Caco-2 (cell line): ENCODE measurements at places on chromosomes 16 and 17. TPM values are rescaled to one million over a fixed set of nuclear protein-coding genes. Genes with fewer than 3 reads are reported as not detected.

DNA sequence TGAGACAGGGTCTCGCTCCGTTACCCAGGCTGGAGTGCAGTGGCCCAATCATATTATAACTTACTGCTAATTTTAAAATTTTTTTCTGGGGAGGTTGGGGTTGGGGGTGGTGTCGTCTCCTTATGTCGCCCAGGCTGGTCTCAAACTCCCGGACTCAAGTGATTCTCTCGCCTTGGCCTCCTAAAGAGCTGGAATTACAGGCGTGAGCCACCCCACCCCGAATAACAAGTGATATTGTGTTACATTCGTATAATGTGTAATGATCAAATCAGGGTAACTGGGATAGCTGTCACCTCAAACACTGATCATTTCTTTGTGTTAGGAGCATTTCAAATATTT lies 16.2 kb upstream of the KPNA2 start:
- H3K4me1 ChIP-seq: 0 out of 2 replicates have a peak, but pooled peaks cover 4% of the 10 kb centered on the region
- H3K27ac ChIP-seq: peak overlapping the region; percentile 96
- H3K4me3 ChIP-seq: no peak overlapping the region
- no peak for DNase-seq

DNA sequence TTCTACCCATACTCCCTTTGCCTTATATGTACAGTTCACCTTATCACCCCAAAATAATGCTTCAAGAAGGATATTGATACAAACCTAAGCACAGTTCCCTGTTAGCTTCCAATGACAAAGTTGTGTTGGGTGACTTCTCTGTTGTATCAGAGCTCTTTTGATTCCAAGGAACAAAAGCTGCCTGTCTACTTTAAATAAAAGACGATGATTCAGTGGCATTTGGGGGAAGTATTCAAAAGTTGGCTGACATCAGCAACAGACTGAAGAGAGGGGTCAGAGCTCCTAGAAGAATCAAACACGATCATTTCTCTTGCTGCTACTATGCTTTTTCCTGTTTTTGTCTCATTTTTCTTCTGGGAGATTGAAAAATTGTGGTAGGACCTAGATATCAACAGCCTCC lies 69.4 kb upstream of the CA10 start:
- no peaks in the 10 kb centered on the region for H3K4me1 ChIP-seq
- H3K36me3 ChIP-seq: no peaks in the 10 kb centered on the region
- DNase-seq: no peak
- no peaks in the 10 kb centered on the region for H3K27me3 ChIP-seq
- no peak overlapping the region for H3K27ac ChIP-seq

Gene CRYBA1
- total RNA-seq: not detected in 2 replicates

Gene SDK2
- 0.09 and 0.14 TPM in 2 replicates for total RNA-seq

DNA sequence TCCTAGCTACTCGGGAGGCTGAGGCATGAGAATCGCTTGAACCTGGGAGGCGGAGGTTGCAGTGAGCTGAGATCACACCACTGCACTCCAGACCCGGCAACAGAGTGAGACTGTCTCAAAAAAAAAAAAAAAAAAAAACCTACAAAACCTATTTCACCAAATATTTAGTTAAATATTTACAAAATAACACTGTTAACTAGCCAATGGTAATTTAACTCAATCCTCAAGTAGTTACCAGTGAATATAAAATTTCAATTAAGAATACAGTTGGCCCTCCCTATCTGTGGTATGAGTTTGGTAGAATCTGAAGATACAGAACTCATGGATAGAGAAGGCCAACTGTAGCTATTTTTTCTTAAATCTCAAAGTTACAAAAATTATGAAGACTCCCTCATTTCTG lies 247.4 kb downstream of the SOX9 start:
- H3K27me3 ChIP-seq: no peaks in the 10 kb centered on the region
- no peaks in the 10 kb centered on the region for H3K36me3 ChIP-seq
- no peak for DNase-seq
- no peak overlapping the region for H3K27ac ChIP-seq

DNA sequence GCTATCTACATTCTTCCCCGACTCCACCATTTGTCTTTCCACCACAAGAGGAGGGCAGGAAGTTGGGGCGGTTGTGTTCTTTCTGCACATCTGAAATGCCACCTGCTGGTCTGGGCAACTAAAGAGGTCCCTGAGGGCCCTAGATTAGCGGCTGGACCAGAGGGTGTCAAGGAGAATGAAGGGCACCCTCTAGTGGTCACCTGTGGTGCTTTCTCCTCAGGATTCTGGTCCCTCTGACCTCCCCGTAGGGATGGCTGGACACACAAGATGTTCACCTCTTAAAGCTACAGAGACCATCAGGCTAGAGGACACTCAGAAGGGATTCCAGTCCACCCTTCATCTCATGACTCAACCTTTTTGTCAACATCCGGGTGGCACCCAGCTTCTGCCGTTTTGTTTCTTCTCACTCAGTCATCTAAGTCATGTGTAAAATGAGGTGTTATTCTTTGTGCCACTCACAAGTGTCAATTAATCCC lies 2.9 kb upstream of the SCIMP start:
- H3K27ac ChIP-seq: no peak overlapping the region
- no peaks in the 10 kb centered on the region for H3K4me1 ChIP-seq
- no peaks in the 10 kb centered on the region for H3K36me3 ChIP-seq
- H3K4me3 ChIP-seq: no peak overlapping the region
- DNase-seq: peak; percentile 48

DNA sequence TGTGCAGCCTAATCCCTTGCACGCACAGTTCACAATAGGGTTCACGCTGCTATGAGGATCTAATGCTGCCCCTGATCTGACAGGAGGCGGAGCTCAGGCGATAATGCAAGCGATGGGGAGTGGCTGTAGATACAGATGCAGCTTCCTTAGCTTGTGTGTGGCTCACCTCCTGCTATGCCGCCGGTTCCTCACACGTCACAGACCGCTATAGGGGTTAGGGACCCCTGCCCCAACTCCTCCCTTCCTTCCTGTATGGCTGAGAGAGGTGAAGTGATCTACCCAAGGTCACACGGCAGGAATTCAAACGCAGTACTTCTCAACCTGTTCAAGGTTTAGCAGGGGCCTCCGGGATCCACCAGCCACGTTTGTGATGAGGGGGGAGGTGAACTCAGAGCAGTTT lies 13.4 kb upstream of the PLLP start:
- H3K27me3 ChIP-seq: no peaks in the 10 kb centered on the region
- no peak overlapping the region for H3K4me3 ChIP-seq
- H3K36me3 ChIP-seq: no peaks in the 10 kb centered on the region

DNA sequence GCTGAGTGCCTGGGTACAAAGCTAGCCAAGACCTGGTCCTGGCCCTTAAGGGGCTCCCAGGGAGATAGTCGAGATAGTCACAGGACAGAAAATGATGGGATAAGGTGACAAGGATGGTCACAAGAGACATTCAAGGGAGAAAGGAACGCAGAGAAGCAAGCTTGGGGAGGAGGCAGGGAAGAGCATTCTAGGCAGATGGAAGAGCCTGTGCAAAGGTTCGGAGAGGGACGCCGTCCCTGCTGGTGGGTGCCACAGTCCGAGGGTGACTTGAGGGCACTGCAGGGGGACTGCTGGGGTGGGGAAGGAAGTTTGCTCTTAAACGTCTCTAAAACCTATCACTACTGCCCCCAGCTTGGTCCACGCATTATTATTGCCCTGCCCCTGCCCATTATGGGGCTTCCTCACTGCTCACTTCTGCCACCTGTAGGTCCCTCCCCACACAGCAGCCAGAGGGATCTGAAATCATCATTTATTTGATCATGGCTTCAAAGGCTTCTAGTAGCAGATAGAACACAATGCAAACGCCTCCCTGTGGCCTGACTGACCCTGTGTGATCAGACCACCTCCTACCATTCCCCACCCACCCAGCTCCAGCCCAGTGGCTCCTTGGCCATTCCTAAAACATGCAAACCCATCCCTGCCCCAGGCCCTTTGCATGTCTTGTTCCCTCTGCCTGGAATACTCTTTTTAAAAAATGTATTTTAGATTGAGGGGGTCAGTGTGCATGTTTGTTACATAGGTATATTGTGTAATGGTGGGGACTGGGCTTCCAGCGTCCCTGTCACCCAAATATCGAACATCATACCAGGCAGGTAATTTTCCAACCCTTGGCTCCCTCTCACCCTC lies 60.3 kb downstream of the RMI2 start:
- H3K27ac ChIP-seq: no peak overlapping the region
- H3K4me3 ChIP-seq: no peak overlapping the region
- H3K36me3 ChIP-seq: no peaks in the 10 kb centered on the region
- no peaks in the 10 kb centered on the region for H3K4me1 ChIP-seq
- H3K27me3 ChIP-seq: no peaks in the 10 kb centered on the region

Gene AATK
- total RNA-seq: 26.4 and 26.6 TPM in 2 replicates

- H3K4me3 ChIP-seq: no peak overlapping the region
- no peaks in the 10 kb centered on the region for H3K27me3 ChIP-seq
- no peak overlapping the region for H3K27ac ChIP-seq
- DNase-seq: no peak
- H3K4me1 ChIP-seq: peaks cover 10% of the 10 kb centered on the region
These were observed 244.9 kb downstream of the FTO start for GRCh38 chr16:53948734-53949430.

- no peaks in the 10 kb centered on the region; the same call in 1 of the 2 replicates for H3K36me3 ChIP-seq
- H3K27me3 ChIP-seq: no peaks in the 10 kb centered on the region
- no peaks in the 10 kb centered on the region for H3K4me1 ChIP-seq
- no peak overlapping the region for H3K27ac ChIP-seq
- no peak for DNase-seq
These were observed 9.8 kb downstream of the DNAJA3 start for GRCh38 chr16:4435337-4436067.

Gene APOBR
- total RNA-seq: 0.61 and 0.63 TPM in 2 replicates

GRCh38 chr17:41547921-41548843 lies 20.1 kb upstream of the KRT19 start:
- H3K27me3 ChIP-seq: no peaks in the 10 kb centered on the region
- DNase-seq: no peak
- no peaks in the 10 kb centered on the region for H3K36me3 ChIP-seq
- no peak overlapping the region for H3K4me3 ChIP-seq
- peaks cover 46% of the 10 kb centered on the region for H3K4me1 ChIP-seq

Gene PYDC1
- total RNA-seq: not detected in 2 replicates

DNA sequence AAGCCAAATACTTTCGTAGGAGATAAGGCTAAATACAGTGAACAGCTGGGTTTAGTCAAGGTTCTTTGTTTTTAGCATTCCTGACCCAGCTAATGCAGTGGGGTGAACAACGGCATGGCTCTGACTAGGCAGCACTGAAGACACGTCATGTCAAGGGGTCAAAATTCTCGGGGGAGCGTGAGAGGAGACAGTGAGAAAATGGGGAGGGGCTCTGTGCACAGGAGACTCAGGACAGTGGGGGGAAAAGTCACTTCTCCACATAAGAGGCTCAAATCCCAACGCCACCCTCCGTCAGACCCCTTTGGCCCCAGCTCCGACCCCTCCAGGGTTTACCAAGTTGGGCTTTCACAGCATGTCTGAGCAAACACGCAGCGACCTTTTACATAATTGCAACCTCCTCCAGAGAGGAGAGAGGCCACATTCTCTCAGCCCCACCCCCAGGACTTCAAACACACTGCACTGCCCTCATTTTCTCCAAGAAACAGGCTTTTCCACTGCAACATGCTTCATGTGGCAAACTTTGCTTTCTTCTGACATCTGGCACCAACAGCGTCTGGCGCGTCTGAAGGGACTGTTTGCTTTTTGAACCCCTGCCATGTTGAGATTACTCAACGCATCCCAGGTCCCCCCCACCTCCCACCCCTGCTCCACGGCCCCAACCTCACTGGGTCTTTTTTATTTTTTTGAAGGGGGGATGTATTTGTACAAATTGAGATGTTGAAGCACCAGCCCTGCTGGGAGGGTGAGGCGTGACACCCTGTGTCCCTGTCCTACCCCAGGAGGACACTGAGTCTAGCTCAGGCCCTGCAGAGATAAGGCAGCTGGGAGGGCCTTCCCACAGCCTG lies 30.0 kb downstream of the AXIN2 start:
- peaks cover 69% of the 10 kb centered on the region for H3K4me1 ChIP-seq
- H3K4me3 ChIP-seq: no peak overlapping the region
- DNase-seq: peak; percentile 89
- no peaks in the 10 kb centered on the region for H3K27me3 ChIP-seq

Gene WNT9B
- not detected in 2 replicates for total RNA-seq

- no peak overlapping the region for H3K27ac ChIP-seq
- H3K4me3 ChIP-seq: no peak overlapping the region
- no peaks in the 10 kb centered on the region for H3K4me1 ChIP-seq
- no peak for DNase-seq
- H3K36me3 ChIP-seq: no peaks in the 10 kb centered on the region
These were observed 56.4 kb downstream of the JPH3 start for GRCh38 chr16:87658564-87659225.

Gene MFAP4
- total RNA-seq: not detected in 2 replicates

Gene PSMB3
- total RNA-seq: 427 and 465 TPM in 2 replicates

Gene ITGB3
- total RNA-seq: 0.48 and 1.2 TPM in 2 replicates

Gene EME1
- 43.5 and 48.5 TPM in 2 replicates for total RNA-seq

DNA sequence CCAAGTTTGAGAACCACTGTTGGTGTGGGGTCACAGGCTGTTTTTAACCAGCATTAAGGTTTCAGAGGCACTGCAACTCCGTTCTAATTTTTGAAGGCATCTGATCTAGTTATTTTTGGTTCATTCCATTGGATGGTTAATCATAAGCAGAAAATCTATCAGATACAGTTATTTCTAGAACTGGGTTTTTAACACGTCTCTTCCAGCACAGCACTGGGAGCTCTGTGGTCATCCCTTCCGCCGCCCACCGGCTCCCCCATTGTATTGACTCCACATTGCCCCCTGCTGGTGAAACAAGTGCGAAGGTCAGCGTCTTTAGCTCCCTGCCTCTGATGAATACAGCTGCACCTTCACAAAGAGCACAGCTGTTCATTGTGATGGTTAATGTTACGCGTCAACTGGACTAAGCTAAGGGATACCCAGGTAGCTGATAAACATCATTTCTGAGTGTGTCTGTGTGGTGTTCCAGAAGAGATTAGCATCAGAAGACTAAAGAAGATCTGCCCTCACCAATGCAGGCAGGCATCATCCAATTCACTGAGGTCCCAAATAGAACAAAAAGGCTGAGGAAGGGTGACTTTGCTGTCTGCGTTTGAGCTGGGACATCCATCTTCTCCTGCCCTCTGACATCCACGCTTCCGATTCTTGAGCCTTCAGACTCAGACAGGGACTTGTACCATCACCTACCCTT lies 8.5 kb downstream of the CCL18 start:
- no peaks in the 10 kb centered on the region for H3K4me1 ChIP-seq
- no peak overlapping the region for H3K27ac ChIP-seq
- H3K36me3 ChIP-seq: no peaks in the 10 kb centered on the region
- DNase-seq: peak; percentile 77

Gene WDR59
- total RNA-seq: 148 and 174 TPM in 2 replicates

GRCh38 chr17:13076905-13077304 lies 59.1 kb upstream of the ELAC2 start:
- no peaks in the 10 kb centered on the region for H3K4me1 ChIP-seq
- no peak overlapping the region for H3K4me3 ChIP-seq
- no peaks in the 10 kb centered on the region for H3K27me3 ChIP-seq
- no peak for DNase-seq
- H3K27ac ChIP-seq: no peak overlapping the region
- no peaks in the 10 kb centered on the region for H3K36me3 ChIP-seq

Gene SP6
- 20.6 and 25.0 TPM in 2 replicates for total RNA-seq

Gene REXO5
- 6.9 and 7.3 TPM in 2 replicates for total RNA-seq

GRCh38 chr16:81316176-81316496 lies 1.4 kb downstream of the GAN start:
- no peak for DNase-seq
- H3K36me3 ChIP-seq: no peaks in the 10 kb centered on the region
- no peaks in the 10 kb centered on the region for H3K27me3 ChIP-seq
- no peak overlapping the region for H3K27ac ChIP-seq
